ENCODE measurements at places on chromosomes 3 and 15.

DNA sequence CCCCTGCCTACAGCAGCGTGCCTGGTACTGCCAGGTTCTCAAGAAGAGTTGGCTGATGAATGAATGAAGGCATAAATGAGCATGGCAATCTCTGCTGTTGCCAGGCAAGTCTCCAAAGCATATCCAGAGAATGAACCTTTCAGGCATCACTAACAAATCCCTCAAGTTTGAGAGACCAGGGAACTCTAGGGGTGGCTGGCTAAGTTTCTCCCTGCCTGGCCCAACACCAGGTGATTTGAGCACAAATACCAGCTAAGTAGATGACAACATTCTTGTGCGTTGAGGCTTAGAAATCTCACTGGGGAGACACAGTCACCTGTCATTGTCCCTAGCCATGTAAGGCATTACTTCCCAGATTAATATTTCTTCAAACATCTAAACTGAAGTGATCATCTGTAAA lies 81.4 kb upstream of the PTX3 start:
- DNase-seq: no peak

- no peak for DNase-seq
Measured at GRCh38 chr3:110026421-110026820, 689.1 kb upstream of the DPPA4 start.

DNA sequence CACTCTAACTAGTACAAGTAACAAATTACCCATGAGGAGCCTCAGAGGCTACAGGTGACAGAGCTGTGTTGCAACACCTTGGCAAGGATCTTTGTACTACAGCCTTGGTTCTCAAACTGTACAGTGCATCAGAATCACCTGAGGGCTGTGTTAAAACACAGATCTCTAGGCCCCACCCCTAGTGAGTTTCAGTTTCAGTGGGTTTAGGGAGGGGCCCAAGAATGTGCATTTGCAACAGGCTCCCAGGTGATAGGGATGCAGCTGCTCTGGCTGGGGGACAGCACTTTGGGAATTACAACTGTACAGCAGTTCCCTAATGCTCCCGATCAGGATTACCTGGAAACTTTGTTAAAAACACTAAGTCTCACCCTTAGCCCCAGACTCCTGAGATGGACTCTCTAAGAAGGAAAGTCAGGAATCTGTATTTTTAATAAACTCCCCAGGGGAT lies 66.1 kb upstream of the NR2F2 start:
- DNase-seq: no peak

DNA sequence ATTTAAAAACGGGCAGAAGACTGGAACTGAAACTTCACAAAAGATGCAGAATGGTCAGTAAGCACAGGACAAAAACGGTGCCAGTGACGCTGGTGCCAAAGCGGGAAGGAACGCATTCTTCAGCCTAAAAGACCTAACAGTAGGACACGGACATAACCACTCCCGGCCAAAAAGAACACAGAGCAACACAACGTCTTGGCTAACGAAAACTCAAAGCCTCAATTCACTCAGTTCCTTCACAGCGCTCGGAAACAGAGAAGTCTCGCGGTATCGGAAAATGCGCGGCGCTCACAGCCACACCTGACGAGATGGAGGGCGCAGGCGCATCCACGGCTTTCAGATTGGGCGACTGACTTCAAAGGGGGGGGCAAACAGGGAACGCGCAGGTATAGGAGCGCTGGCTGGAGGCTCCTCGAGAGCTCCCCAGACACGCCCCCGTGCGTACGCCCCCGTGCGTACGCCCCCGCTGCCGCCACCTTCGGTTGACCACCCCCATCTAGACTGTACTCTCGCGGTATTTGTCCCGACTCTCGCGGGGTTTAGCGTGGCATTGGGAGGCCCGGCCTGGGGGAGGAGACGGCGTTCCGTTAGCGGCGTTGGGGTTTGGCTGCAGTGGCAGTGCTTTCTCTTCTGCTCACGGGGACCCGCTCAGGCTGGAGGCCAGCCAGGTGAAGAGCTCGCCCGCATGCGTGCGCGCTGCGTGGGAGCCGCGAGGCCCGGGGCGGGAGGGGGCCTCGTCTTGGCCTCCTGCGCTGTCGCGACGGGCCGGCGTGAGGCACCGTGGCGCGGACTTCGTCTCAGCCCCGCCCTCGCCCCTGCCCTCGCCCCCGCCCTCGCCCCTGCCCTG lies at the start of gene NKTR:
NKTR (plus strand) TSS at position 576 of the 847 bp plus-strand sequence. CDS start 321 bp downstream, outside the sequence.
- DNase-seq: peak; percentile 100

GRCh38 chr3:106249159-106249558 lies 380.3 kb upstream of the CBLB start:
- DNase-seq: no peak

DNA sequence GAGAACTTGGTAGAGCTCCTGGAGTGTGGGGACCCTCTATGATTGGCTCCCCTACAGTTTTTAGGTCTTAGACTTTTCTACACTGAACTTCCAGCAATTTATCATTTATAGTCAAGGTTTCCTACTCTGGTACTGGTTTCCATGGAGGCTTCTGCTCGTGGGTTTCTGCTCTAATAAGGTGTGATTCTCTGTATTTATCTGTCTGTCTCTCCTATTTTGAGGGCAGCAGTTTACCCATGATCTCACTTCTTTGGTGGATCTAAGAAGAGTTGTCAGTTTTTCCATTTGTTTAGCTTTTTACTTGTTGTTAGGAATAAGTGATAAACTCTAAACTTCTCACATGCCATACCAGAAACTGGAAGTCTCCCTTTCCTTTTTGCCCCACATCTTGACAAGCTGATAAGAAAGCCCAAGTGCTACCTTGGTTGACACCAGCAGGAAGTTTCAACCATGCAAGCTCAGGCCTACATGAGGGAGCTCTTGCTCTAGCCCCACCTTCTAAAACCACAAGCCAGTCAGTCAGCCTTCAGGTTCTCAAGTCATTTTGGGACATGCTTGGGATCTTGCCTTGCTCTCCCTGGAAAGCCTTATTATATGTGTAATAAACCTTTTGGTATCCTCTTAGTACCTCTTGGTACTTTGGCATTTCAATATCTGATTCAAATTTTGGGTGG lies 10.0 kb downstream of the TIMMDC1 start:
- DNase-seq: no peak

- DNase-seq: no peak
Measured at GRCh38 chr3:157059181-157059580, 100.8 kb downstream of the CCNL1 start.

DNA sequence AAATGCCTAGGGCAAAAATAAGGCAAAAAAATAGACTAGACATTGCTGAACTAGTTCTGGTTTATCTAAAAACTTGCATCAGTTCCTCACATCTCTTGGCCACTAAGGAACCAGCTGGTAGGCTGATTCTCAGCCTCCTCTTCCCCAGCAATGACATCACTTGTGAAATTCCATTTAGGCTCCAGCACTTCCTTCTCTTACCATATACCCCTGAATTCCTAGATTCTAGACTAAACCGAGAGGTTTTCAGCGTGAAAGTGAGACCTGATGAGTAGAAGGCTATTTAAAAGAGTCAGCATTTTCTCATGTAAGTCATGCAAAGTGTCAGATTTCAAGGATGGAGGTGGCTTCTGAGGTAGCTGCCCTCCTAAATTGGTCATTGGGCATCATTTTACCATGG lies 247.1 kb upstream of the CDIN1 start:
- no peak for DNase-seq

GRCh38 chr15:70597056-70597603 lies 166.2 kb downstream of the UACA start:
- DNase-seq: no peak

- DNase-seq: no peak
Measured at GRCh38 chr15:70825841-70826240, 28.1 kb downstream of the LARP6 start.

GRCh38 chr3:136343873-136344555 lies 93.9 kb downstream of the PCCB start:
- no peak for DNase-seq

- no peak for DNase-seq
Measured at GRCh38 chr3:99972380-99973104, 141.8 kb downstream of the FILIP1L start.

DNA sequence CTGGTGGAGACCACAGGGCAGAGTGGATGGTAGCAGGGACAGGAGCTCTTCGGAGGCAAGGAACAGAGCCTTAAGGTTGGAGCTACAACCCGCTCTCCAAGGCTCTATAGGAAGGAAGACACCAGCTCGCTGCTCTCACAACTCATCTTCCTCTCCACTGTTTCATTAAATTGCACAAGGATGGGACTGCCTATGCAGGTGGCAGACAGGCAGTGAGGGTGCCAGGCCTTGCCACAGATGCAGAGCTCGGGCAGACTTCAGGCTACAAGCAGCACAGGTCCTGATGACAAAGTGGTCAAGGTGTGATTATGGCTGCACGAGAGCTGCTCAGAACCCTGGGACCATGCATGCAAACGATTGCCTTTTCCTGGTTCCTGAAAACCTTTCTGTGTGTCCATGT lies 144.6 kb downstream of the FOXP1 start:
- DNase-seq: no peak

GRCh38 chr3:138093721-138094120 lies 21.7 kb downstream of the DZIP1L start:
- no peak for DNase-seq

DNA sequence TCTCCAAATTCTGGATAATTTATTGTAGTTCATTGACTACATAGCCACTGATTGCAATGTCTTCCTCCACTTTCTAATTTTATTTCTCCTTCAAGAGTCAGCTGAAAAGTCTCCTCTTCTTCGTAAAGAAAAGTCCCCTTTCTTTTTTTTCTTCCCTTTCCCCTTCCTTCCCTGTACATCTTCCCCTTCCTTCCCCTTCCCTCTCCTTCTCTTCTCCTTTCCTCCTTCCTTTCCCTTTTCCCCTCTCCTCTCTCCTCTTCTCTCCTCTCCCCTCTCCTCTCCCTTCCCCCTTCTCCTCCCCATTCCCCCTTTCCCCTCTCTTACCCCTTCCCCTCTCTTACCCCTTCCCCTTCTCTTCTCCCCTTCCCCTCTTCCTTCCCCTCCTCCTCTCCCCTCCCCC lies 8.8 kb upstream of the MGA start:
- no peak for DNase-seq

- DNase-seq: no peak
Measured at GRCh38 chr3:156743859-156744258, 69.5 kb downstream of the TIPARP start.

GRCh38 chr15:81268881-81269601 lies 54.9 kb downstream of the STARD5 start:
- DNase-seq: no peak
